ENCODE measurements at places on chromosomes 11 and 22.

GRCh38 chr11:121933694-121934093 is 182.3 kb downstream of the BLID start:
- DNase-seq = no peak

DNA sequence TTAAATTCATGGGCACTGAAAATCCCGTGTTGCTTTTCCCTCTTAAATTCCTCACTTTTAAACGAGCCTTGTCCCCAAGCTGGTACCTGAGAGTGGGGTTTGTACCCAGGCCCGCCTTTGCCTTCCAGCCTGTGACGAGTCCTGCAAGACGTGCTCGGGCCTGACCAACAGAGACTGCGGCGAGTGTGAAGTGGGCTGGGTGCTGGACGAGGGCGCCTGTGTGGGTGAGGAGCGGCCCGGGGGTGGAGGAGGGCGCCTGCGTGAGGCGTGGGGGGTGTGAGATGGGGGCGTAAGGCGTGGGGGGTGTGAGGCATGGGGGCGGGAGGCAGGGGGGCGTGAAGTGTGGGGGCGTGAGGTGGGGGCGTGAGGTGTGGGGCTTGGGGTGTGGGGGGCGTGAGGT is 4.0 kb downstream of the CRELD2 start:
- no peak for DNase-seq

- DNase-seq = no peak
Measured at GRCh38 chr22:44645083-44645482, 56.9 kb upstream of the PRR5 start.

DNA sequence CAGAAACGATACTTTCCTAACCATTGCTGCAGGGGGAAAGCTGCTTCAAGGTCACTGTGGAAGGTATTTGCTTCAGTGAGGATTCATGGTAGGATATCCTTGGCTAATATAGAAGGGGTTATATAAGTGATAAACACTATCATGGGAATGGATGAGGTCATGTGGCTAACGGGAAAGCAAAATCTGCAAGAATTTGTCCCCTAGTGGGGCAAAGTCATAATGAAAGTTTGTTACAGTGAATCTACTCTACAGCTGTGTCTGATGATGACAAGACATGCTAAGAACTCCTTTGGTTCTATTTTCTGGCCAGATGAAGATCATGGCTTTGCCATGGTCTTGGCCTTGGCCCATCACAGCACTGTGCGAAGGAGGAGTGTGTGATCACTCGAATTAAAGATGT is 13.8 kb downstream of the MMP20 start:
- DNase-seq = no peak

GRCh38 chr11:66264914-66265313 is 3.5 kb upstream of the RAB1B start:
- no peak for DNase-seq

GRCh38 chr11:73950869-73951710 is at the start of gene DNAJB13:
Gene DNAJB13, plus strand, starts transcription at chr11:73951026. Its CDS starts 44 bp downstream, at chr11:73951070.
- no peak for DNase-seq

Measured in cortex of kidney (tissue), 1 donor.